Pancreas (tissue), 10 donors: ENCODE measurements at places on chromosomes 1 and 21.

DNA sequence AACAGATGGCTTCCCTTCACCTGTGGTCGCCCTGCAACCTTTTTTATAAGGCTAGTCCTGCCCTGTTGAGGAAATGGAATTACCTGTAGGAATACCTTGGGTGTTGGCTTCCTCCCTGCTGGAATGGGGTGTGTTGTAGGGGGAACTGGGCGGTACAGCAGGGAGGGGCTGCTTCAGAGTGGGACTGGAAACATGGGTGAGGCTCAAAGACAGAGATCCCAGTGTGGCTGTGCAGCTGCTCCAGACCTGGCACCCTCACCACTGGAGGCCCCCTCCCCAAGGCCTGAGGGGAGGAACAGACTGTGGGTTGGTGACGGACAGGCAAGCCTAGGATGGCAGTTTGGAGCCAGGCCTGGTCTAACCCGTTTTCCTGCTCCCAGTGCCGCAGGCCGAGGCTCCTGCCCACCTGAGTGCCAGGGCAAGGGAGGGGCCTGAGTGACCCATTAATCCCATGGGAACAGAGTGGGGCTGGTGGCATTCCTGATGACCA is 4.5 kb downstream of the EFNA3 start:
- DNase-seq, result no peak
- H3K4me3 ChIP-seq, result no peak overlapping the region
- no peak overlapping the region for H3K27ac ChIP-seq

GRCh38 chr1:235100194-235100772 is 28.4 kb downstream of the TOMM20 start:
- no peak overlapping the region for H3K27ac ChIP-seq
- no peaks in the 10 kb centered on the region for H3K27me3 ChIP-seq
- H3K4me3 ChIP-seq, result no peak overlapping the region
- DNase-seq, result no peak

DNA sequence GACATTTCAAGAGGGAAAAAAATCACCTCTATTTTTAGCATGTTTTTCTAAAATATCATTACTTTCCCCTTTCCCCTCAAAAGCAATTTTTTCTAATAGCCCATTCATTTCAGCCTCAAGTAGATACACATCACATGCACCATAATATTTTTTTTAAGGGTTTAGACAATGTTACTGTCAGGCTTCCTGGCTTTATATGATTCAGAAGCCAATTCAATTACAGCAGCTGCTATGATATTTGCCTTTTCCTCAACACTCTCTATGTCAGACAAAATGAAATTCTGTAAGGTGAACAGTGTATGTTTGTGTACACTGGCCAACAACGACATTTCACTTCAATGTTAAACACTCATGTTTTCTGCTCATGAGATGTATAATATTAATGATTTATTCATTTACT is 46.5 kb downstream of the OMA1 start:
- H3K4me1 ChIP-seq, result no peaks in the 10 kb centered on the region
- H3K4me3 ChIP-seq, result no peak overlapping the region
- H3K27me3 ChIP-seq, result no peaks in the 10 kb centered on the region
- H3K36me3 ChIP-seq, result peaks cover 3% of the 10 kb centered on the region
- H3K27ac ChIP-seq, result no peak overlapping the region

DNA sequence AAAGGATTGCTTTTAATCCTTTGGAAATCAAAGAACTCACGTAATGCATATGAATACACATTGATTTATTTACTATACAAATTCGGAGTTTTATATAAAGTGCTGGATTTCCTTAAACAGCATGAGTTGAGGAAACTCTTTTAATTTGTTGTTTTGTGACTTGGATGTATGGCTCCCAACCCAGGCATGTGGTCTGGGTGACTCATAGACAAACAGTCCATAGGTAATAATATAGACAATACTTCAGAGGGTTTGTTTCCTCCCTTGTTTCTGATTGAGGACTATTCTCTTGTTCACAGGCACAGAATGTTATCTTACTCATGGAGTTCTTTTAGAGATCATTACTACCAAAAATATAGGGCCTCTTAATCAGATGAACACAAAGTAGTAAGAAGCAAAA is 43.8 kb downstream of the XPR1 start:
- no peaks in the 10 kb centered on the region for H3K27me3 ChIP-seq
- no peaks in the 10 kb centered on the region for H3K4me1 ChIP-seq
- no peak overlapping the region for H3K27ac ChIP-seq
- no peak for DNase-seq

- no peaks in the 10 kb centered on the region for H3K4me1 ChIP-seq
- H3K27me3 ChIP-seq, result no peaks in the 10 kb centered on the region
- H3K27ac ChIP-seq, result no peak overlapping the region
- DNase-seq, result no peak
These were observed 129.8 kb upstream of the SAMSN1 start for GRCh38 chr21:14675774-14676530.

DNA sequence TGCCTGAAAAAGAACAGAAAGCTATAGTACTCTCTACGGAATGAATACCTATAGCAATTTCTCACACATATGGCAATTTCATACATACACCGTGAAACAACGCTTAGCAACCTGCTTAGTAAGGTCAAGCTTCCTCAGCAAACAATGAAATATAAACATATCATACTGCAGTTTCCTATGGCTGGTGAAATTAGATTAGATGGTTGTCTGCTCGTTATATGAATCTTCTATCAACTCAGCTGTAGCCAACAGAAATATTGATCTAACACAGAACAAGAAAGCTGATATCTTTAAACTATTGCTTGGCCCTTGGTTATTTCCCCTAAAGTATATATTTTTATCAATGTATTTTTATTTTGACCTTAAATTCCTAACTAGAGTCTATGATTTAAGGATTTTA is 187.8 kb downstream of the SLC44A5 start:
- no peaks in the 10 kb centered on the region for H3K27me3 ChIP-seq
- no peak overlapping the region for H3K27ac ChIP-seq
- H3K4me3 ChIP-seq, result no peak overlapping the region
- DNase-seq, result no peak
- no peaks in the 10 kb centered on the region for H3K36me3 ChIP-seq
- H3K4me1 ChIP-seq, result no peaks in the 10 kb centered on the region

GRCh38 chr1:12167493-12168429 is 970 bp downstream of the TNFRSF1B start:
- H3K36me3 ChIP-seq, result no peaks in the 10 kb centered on the region
- no peaks in the 10 kb centered on the region for H3K27me3 ChIP-seq

DNA sequence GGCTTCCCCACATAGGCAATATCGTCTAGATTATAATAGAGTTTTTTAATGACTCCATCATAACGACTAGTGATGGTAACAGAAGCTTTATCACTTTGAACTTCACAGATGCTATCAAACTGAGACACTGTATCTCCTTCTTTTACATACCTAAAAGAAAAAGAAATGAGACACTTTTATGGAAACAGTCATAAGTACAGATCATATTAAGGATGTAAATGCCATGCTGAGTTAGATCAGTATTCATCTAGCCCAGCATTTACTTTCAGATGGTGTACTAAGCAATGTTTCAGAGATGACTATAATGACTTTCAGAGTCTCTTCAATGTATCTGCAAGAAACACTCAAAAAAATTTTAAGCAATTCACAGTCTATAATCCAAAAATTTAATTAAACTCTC is 18.9 kb downstream of the DBT start:
- no peaks in the 10 kb centered on the region for H3K27me3 ChIP-seq
- no peaks in the 10 kb centered on the region for H3K4me1 ChIP-seq
- no peak overlapping the region for H3K27ac ChIP-seq
- H3K4me3 ChIP-seq, result no peak overlapping the region

GRCh38 chr1:40072142-40072541 is 24.9 kb downstream of the PPT1 start:
- no peaks in the 10 kb centered on the region for H3K27me3 ChIP-seq
- H3K36me3 ChIP-seq, result no peaks in the 10 kb centered on the region
- no peak for DNase-seq
- H3K4me1 ChIP-seq, result no peaks in the 10 kb centered on the region

DNA sequence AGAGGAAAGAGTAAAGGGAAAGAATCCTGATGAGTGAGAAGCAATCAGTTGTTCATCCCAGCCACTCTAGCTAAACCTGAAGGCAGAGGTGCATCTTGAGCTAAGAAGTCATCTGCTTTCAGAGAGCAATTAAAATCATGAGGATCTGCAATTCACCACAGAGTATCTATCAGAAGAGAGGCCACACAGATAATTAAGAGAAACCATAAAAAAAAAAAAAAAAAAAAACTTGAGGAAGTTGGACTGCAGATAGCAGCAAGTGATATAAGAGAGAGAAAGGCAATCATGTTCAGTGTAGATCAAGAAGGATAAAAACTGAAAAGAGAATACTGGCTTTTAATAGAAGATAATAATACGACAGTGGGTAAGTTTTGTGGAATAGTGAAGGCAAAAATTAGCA is 17.7 kb downstream of the FOXJ3 start:
- no peaks in the 10 kb centered on the region for H3K36me3 ChIP-seq
- no peak overlapping the region for H3K4me3 ChIP-seq
- H3K27me3 ChIP-seq, result no peaks in the 10 kb centered on the region
- no peak overlapping the region for H3K27ac ChIP-seq
- peaks cover 13% of the 10 kb centered on the region for H3K4me1 ChIP-seq

- H3K36me3 ChIP-seq, result no peaks in the 10 kb centered on the region
- H3K4me1 ChIP-seq, result no peaks in the 10 kb centered on the region
- no peak overlapping the region for H3K27ac ChIP-seq
- no peaks in the 10 kb centered on the region for H3K27me3 ChIP-seq
These were observed 7.0 kb upstream of the IGSF21 start for GRCh38 chr1:18100491-18101063.
